ENCODE measurements at places on chromosomes 1 and 21. TPM values are rescaled to one million over a fixed set of nuclear protein-coding genes. Genes with fewer than 3 reads are reported as not detected.

DNA sequence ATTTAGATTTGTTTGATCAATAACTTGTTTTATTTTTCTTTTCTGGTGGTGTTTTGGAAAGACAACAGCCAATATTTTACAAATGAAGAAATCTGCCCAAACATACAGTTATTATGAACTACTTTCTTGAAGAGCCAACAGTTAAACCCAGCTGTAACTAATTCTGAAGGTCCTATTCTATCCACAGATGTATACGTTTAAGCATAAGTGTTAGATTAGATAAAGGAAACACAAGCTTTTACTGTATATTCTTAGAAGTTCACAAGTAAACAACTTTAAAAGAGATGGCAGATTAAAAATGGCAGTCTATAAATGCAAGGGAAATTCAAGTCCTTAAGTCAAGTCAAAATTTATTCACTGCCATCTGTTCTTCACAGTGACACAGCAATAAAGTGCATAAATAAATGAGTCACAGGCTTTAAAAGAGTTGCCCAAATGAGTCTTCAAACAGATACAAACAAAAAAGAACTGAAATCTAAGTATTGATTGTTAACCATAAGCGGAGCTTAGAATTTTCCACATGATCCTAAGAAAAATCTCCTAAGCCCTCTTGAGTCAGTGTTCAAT lies 49.9 kb upstream of the KCNH1 start:
- DNase-seq = no peak

S100A9 gene
- polyA plus RNA-seq = 125 TPM

DNA sequence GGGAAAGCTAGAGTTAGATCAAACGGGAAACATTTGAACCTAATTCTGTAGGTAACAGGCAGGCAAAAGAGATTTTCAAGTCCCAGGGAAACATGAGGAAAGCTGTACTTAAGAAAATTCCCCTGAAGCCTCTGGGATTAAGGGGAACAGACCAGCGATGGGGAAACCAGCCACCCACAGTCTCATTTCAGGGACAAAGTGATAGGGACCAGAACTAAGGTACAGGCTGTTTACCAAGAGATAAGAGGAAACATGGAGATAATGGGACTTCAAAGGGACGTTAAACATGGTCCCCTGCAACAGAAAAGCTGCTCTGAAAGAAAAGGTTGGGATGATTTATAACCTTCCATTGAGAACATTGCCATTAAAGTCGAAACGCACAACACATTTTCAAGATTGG lies 84.4 kb downstream of the NTPCR start:
- no peak for DNase-seq

- DNase-seq = no peak
Observed at GRCh38 chr1:62572476-62572875, 24.8 kb upstream of the ANGPTL3 start.

DNA sequence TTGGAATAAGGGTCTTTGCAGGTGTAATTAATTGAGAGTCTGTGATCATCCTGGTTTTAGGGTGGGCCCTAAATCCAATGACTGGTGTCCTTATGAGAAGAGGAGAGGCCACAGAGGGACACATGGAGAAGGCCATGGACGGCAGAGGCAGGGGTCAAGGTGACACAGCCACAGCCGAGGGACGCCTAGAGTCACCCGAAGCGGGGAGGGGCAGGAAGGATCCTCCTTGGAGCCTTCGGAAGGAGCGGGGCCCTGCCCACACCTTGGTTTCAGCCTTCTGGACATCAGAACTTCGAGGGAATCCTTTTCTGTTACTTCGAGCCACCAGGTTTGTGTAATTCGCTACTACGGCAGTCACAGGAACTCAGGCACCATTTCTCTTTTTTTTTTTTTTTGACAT lies 31.1 kb downstream of the RRP1 start:
- no peak for DNase-seq
